ENCODE measurements at places on chromosomes 3 and 15.

DNA sequence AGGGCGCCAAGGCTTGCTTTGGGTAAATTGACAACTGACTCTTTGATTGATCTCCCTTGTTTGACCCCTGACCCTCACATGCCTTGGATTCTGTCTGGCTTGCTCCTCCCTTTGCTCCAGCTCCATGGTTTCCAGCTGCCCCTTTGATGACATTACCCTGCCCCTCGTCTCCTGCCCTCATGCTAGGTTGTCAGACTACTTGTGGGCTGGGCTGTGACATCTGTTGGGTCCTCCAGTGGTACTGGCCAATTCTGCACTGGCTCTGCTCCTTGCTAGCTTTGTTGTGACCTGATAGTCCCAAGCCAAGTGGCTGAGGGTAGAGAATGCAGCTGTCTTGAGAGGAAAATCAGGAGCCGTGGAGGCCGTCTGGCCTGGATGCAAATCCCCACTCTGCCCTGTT lies 6.2 kb downstream of the THSD4 start:
- no peak for DNase-seq

DNA sequence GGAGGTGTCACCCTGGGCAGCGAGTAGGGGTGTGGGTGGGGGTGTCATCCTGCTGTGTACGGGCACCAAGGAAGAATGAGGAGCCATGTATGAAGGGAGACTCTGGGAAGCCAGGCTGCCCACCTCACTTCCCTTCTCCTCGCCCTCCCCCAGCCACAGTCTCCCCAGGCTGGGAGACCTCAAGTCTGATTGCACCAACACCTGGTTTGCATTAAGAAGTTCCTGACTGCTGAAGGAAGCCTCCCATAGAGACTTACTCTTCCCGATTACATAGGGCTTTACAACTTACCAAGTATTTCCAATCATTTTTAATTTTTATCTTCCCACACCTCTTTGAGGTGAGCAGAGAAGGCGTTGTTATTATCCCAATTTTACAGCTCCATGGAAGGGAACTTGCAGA lies 29.5 kb upstream of the SMAD3 start:
- no peak for DNase-seq

DNA sequence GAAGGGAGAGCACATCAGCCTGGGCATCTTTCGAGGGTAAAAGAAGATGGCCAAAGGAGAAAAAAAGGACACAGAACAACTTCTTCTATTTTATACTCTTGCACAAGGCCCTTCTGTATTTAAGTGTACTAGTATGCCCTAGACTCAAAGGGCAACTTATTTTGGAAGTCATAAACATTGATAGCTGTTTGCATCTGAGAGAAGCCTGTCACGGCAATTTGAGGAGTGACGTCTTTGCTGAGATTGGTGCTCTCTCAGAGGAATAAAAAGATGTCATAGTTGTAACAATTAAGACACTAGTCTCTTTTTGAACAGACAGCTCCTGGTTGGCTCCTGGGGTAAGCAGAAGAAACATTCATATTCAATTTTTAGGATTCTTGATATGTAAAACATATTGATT lies 260.4 kb upstream of the TTC14 start:
- no peak for DNase-seq

- no peak for DNase-seq
Measured at GRCh38 chr3:170740726-170741591, 129.0 kb downstream of the RPL22L1 start.

DNA sequence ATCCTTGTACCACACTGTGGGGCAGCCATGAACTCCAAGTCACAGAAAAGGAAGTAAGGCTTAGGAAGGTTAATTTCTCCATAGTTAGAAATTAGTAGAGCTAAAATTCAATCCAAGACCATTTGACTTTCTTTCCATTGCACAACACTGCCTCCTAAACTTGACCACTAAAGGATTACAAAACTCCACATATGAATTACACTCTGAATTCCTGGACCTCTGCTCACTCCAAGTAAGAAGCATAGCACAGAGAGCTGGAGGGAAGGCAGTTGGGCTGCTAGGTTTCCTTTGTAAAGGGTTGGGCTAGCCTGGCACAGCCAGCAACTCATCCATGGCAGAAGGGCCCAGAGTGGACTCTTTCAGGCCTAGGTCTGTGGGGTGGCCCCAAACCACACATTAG lies 134.4 kb downstream of the MYLK start:
- no peak for DNase-seq

- DNase-seq, result no peak
Measured at GRCh38 chr3:24648063-24648462, 153.4 kb upstream of the THRB start.

GRCh38 chr15:71678191-71678590 lies 132.2 kb upstream of the NR2E3 start:
- no peak for DNase-seq

- no peak for DNase-seq
Measured at GRCh38 chr3:139260041-139260486, 83.8 kb upstream of the MRPS22 start.

DNA sequence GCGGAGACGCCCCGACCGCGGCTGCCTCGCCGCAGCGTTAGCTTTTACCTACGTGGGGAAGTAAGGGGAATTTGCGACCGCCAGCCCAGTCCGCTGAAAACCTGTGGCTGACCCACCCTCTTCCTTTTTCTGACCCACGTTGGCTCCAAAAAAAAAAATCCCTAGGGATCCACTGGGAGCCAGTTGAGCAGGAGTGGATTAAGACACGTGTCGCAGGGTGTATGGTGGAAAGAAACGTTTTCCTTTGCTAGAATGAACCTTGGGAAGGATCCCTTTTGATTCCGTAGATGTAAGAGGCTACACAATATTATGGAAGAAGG lies 575 bp upstream of the PCYT1A start:
- DNase-seq, result no peak

- no peak for DNase-seq
Measured at GRCh38 chr15:33448961-33449606, 138.3 kb downstream of the RYR3 start.

DNA sequence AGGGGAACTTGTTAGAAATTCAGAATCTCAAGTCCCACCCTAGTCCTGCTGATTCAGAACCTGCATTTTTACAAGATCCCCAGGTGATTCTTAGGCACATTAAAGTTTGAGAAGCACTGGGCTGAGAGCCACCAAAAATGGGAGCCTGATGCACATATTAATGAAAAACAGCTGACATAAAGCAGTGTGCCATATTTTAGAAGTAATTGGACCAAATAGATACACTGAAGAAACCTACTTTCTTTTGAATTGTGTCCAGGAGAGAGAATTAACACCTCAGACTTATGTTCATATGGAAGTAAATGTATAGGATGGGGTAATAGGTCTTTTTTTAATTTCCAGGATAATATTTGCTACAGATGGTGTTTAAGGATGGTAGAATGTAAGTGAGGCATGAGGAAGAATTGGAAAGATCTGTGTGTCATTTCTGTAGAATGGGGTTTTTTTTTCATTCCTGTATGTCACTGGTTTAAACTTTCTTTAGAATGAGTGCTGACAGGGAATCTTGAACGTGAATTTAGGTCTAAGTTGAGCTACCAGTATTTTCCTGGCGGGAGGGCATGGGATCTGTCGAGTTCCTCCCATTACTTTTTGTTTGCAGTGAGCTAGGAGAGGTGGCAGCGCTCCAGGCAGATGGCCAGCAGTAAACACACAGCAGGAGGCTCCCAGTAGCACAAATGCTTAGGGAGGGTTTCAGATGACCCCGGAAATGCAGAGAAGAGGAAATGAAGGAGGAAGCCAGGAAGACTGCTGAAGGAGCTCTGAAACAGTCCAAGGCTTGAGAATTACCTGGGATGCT lies 185.6 kb downstream of the PLCL2 start:
- no peak for DNase-seq

Measured in CD8-positive, alpha-beta memory T cell (primary cell).